ENCODE measurements at places on chromosomes 1 and 21.

DNA sequence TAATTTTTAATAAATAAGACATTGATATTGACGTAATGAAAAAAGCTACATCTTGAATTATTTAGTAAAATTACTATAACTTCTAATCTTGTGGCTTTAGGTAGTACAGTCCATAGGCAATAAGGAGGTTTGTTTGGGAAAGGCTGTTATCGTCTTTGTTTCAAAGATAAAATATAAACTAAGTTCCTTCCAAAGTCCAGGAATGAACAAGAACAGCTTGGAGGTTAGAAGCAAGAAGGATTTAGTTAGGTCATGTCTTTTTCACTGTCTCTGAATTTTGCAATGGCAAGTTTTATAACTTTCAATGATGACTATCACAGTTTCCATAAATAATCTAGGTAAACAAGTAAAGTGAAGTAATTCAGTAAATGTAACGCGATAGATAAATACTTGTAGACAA, 106.9 kb upstream of the OLFM3 start:
- no peak for DNase-seq

GRCh38 chr1:39901464-39901713, 328 bp downstream of the MYCL start:
- DNase-seq = peak; percentile 52

DNA sequence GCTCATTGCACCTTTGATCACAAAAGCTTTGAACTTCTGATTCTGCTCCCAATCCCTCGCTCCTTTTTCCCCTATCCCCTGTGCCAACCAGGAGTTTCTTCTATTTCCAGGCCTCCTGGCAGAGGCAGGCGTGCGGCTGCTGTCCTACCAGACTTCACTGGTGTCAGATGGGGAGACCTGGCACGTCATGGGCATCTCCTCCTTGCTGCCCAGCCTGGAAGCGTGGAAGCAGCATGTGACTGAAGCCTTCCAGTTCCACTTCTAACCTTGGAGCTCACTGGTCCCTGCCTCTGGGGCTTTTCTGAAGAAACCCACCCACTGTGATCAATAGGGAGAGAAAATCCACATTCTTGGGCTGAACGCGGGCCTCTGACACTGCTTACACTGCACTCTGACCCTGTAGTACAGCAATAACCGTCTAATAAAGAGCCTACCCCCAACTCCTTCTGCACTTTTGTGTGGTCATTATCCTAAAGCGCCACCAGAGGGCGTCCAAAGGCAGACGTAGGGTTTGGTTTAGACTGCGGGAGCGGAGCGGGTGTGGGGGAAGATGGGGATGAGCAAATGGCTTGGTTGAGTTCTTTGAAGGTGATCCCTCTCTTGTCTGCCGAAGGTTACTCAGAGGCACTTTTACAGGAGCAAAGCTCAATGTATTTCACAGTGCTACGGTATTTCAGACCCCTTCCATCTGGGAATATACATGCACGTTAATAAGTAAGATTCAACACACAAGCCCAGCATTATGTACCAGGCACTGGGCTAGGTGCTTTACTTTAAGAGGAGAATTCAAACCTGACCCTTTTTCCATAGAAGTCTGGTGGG, 24.7 kb downstream of the HMGCS2 start:
- peak; percentile 69 for DNase-seq

DNA sequence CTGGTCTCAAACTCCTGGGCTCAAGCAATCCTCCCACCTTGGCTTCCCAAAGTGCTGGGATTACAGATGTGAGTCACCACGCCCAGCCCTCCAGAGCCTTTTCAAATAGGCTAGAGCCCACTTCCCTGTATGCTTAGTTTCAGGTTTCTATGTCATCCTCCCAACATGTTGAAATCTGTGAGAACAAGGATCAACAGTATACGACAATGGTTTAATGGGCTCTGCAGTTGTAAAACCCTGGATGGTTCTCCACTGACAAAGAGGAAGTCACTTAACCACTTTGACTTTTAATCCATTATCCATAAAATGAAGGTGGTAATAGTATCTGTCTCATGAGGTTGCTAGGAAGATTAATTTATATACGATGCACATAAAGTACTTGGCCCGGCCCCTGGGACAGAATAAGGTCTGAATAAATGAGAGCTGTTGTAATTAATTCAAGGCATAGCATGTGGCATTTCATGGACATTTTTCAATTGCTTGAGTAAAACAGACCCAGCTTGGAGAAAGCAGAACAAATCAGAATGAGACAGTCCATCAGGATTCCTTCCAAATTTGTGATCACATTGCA, 113.9 kb upstream of the ZNF648 start:
- no peak for DNase-seq

- DNase-seq = peak; percentile 31
Measured at GRCh38 chr1:34419663-34420136, 243.0 kb downstream of the C1orf94 start.

- no peak for DNase-seq
Measured at GRCh38 chr1:145961425-145962156, 2.8 kb downstream of the ANKRD34A start.

- DNase-seq = no peak
Measured at GRCh38 chr1:203506858-203507626, 13.1 kb downstream of the OPTC start.

GRCh38 chr1:71635568-71635967, 554.7 kb upstream of the ZRANB2 start:
- no peak for DNase-seq

- no peak for DNase-seq
Measured at GRCh38 chr1:41994195-41994894, 75.6 kb upstream of the HIVEP3 start.

DNA sequence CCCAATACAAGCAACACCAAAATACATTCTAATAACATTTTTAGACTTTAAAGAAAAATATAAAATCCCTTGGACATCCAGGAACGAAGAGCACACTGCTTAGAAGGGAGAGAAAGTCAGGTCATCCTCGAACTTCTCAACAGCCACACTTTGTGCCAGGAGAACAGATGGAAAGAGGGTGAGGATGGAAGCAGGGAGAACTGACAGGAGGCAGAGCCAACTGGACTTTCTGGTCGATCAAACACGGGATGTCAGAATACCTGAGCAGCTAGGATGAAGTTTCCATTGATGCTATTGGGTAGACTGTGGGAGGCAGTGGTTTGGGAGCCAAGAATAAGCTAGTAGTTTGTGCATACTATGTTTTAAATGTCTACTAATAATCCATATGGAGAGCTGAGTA, 111.4 kb downstream of the TOMM20 start:
- no peak for DNase-seq

DNA sequence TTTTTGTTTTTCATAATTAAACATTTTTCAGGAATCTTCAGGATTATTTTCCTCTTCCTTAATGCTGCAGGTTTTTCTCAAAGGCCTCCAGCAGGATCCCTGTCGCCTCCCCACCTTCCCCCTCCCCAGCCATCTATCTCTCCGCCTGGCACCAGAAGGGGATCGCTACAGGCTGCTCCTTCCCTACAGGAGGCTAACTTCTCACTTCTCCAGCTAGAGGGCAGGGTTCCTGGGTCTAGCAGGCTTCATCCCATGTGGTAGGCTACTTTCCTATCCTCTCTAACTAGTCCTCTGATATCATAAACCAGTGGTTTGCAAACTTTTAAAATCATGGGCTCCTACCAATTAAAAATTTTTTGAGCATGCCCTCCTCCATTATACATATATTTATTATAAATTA, 104.1 kb downstream of the KCNN3 start:
- peak; percentile 31 for DNase-seq

- no peak for DNase-seq
Measured at GRCh38 chr1:38578271-38578951, 281.2 kb downstream of the RRAGC start.

DNA sequence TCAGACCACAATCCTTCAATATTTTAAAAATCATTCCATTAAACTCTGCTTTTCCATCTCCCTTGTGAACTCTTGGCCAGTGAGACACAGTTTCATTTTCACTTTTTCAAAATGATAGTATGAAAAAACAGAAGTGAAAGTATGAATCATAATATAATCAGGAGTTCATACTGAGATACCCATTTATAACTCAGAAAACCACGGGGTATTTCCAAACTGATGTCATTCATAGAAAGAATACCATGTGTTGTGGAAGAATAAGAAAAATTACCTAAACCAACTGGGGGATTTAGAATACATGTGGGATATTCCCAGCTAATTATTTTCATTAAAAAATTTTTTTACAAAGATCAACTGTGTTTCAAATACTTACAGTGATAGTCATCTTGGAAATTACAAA, 149.9 kb downstream of the MRPL39 start:
- peak; percentile 40 for DNase-seq

- no peak for DNase-seq
Measured at GRCh38 chr1:107442551-107442950, 301.7 kb downstream of the NTNG1 start.

DNA sequence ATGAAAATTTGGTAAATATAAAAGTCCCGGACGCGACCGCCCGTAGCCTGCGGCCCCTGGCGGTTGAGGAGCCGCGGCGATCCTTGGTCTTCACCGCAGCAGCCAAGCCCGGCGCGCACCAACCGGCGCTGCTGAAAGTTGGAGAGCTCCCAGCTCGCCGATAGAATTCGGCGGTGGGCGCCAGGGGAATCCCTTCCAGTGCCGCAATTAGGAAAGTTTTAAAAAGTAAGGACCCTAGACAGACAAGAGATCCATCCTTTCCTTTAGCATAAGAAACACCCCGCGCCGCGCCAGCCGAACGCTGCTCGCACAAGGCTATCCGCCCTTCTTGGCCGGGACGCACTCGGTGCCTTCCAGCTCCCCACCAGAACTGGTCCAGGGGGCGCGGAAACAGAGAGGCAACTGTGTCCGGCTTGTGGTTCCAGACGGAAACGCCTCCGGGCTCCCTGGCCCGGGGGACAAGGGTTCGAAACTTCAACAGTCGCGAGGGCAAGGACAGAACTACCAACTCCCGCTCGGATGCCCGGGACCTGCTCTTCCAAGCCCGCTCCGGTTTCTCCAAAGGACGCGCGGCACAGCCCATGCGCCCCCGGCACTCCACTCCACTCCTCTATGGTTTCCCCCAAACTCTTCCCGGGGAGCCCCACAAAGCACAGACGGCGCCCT, 1.7 kb downstream of the FAM78B start:
- DNase-seq = no peak

DNA sequence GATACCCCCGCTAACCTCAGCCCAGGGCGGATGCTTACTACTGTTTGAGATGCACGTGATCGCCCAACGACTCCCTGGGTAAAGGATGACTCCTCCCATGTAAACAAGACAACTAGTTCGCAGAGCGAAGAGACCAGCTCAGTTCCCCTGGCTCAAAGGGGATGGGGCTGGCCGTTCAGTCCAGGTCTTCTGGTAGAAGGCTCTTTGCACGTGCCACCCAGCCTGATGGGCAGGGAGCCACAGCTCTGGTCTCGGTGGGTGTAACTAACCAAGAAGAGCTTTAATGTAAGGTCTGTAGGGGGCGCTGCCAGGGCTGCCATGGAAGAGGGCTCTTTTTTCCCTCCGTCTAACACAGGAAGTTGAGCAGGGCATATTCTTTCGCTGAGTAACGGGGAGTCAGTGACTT, 49.4 kb upstream of the PARP1 start:
- no peak for DNase-seq

GRCh38 chr1:117466761-117467160, 99.5 kb downstream of the MAN1A2 start:
- no peak for DNase-seq

DNA sequence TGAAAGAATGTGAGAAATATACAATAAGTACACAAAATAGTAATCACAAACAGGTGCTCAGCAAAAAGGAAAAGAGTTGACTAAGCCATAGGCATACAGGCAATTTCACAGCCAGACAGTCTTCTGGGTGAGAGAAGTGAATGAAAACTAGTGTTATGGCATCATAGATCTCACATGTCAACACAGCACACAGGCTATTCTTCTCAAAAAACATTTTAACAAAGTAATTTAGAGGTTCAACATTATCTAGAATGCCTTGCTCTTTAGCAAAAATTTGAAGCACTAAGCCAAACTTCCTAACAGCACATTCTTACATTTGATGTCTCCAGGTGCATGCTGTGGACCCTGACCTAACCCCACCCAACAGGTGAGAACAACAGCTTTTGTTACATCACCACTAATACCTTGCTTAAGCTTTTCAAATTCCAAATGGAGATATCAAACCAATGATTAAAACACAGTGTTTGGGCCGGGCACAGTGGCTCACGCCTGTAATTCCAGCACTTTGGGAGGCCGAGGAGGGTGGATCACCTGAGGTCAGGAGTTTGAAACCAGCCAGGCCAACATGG, 30.5 kb downstream of the OTUD7B start:
- DNase-seq = no peak

DNA sequence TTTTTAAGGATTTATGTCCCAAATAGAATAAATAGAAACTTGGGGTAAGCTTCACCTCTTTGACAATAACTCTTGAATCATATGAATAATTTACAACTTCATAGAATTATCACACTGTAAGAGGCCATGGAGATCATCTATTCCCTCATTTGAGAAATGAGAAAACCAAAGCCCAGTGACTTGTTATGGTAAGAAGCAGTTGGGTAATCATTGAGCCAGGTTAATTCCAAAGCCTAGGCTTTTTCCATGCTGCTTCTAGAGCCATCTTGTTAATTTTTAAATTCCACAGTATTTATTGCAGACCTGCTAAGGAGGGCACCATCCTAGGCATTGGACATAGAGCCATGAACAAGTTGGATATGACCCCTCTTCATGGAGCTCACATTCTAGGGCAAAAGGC, 160.5 kb downstream of the CDC7 start:
- DNase-seq = no peak

GRCh38 chr1:87154384-87154783, 174.3 kb upstream of the LMO4 start:
- no peak for DNase-seq

- peak; percentile 78 for DNase-seq
Measured at GRCh38 chr1:93814059-93814794, 64.8 kb downstream of the DNTTIP2 start.

DNA sequence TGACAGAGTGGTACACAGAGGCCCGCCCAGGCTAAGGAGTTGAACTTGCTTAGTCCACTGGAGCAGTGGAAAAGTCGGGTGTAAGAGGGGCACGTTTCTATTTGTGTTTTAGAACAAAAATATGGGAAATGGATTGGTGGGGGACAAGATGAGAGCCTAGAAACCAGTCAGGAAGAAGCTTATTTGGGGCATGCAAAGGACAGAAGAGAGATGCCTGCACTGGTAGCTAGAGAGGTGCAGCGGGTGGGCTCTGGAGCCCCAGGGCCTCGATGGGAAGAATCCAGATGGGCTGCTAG, 1.2 kb upstream of the LIN9 start:
- no peak for DNase-seq

DNA sequence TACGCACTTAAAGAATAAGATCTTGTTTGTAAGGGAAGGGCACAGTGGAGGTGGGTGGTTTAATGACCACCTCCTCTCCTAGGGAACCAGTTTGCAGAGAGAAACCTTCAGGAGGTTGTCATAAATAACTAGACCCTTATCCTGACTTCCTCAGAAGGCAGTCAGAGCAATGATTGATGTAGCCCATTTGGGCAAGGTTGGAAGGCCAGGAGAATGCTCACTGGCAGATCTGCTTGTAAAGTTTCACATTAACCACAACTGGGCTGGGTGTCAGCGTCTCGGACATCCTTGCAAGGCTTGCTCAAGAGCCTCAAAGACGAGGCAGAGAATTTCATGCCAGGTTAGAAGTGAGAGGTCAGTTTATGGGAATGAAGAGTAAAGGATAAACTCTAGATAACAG, 87.6 kb upstream of the TRABD2B start:
- no peak for DNase-seq

All from RKO (cell line).